ENCODE measurements at places on chromosomes 7 and 10.

- DNase-seq = no peak
These were observed 74.3 kb upstream of the TOMM7 start for GRCh38 chr7:22896917-22897316.

DNA sequence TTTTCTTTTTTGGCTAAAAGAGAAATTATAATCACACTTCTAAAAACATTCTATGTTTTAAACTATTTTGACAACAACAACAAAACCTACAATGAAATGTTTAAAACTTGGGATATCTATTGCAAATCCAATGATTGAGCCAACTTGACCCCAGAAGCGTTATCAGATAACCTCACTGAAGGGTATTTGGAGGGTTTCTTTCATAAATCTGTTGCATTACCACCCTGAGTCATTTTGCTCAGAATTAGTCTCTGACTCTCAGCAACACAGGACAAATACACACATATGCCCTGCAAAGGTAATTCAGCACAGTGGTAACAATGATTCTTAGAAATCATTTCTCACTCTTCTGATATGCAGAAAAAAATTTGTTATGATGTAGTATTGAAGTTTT, 2.3 kb upstream of the COL1A2 start:
- DNase-seq = no peak

DNA sequence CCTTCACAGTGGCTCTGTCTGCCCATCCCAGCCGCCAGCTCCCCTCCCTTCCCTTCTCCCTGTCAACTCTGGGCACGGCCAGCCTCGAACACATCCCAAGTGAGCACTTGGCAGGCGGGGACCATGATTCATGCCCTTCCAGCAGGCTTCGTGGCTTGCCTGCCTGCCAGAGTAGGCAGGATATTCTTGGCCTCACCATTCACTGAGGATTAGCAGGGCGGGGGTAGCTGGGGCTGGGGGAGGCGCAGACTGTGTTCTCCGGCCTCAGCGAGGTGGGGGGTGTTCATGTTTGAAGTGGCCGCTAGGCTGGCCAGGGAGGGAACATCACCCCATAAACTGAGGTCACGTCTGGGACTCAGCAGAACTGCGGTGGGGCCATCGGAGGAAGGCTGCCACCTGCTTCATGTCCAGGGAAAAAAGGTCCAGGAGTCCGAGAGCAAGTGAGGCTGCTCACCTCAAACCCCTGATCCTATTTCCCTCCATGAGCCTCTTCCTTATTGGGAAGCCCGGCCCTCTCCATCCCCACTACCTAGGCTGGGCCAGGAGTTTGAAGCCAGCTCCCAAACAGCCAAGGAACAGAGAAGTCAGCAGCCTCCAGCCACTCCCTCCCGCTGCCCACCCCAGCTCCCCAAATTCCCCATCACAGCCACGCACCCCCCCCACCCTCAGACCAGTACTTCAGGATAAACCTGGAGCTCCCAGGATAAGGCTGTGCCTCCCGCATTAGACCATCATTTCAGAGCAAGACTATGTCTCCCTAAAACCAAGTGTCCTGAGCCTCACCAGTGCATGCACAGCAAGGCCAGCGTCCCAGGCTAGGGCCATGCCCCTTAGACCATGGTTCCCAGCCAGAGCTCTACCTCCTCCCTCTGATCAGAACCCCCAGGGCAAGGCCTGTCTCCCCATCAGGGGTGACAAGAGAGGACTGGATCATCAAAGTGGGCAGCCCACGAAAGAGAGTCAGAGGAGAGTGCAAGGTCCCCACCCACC, 42.8 kb upstream of the RABGEF1 start:
- no peak for DNase-seq

- no peak for DNase-seq
These were observed 127.0 kb downstream of the TCERG1L start for GRCh38 chr10:131184503-131184902.

DNA sequence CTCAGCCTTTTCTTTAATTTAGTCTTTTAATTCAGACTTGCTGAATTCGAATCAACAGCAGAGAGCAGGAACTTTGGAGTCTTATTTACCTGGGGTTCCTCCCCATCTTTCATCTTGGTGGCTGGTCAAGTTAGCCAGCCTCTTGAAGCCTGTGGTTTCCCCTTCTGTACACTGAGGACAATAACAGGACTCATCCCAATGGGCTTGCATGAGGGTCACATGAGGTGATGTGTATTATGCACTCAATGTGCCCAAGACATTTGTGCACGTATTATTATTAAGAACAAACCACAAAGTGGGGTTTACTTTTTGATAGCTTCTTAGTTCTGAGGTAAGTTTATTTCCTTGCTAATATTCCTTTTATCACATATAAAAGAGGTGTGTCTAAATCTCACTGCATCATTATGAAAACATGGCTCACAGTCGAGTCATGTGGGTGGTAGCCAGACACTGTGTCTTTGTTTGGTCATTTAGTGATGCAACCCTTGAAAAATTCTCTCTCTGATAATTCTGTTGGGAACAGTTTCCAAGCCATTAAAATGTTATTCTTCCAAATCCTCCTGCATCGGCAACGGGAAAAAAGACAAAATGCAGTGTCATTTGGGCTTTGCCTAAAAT, 86.5 kb upstream of the GRB10 start:
- DNase-seq = no peak

DNA sequence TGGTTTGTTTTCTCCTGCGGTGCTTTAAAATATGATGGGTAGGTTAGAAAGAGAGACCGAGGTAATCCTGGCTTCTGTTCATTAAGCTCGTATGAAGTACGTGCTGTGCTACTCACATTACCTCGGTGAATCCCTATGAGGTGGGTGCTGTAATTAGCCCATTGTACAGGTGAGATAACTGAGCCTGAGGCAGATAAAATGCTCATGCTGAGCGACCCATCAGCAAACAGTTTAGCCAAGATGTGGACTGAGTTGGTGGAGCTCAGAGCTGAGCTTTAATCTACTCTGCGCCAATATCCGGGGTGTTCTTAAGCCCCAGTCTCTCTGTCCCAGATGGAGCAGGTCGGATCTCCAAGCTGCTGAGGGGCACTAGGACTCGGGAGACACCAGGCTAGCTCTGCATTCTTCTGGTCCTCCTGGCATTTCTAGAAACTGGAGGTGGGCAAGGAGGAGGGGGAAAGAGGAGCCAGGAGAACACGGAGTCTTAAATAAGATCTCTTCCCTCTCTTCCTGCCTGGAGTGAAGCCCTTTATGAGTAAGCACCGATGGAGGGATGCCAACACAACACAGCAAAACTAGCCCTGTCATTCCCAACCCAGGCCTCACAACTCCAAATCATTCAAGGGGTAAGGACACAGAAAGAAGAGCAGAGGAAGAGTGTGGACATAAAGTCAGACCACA, 458.5 kb downstream of the KCNMA1 start:
- no peak for DNase-seq

DNA sequence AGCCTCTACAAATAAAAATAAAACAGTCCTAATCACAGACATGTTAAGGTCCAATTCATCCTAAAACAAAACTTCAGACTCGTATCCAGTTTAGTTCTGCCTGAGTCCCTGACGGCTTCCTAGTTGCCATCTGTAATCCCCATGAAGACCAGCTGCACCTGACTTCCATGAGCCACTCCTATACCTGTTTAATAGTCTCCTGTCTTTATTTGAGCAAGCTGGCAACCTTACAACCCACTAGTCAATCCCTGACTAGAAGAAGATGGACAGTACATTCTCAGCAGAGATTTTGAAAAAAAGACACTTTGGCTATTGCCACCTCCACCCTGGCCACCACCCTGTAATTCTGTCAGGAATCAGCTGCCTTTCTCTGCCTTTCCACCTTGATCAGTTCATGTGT, 197.7 kb downstream of the HIBADH start:
- DNase-seq = no peak

Data from activated naive CD4-positive, alpha-beta T cell treated with anti-CD3 and anti-CD28 coated beads, Interleukin-2, amount 10 ng/mL, durations not matched to agents 7 days and 5 days (primary cell).